ENCODE measurements at places on chromosomes 2 and 18.

DNA sequence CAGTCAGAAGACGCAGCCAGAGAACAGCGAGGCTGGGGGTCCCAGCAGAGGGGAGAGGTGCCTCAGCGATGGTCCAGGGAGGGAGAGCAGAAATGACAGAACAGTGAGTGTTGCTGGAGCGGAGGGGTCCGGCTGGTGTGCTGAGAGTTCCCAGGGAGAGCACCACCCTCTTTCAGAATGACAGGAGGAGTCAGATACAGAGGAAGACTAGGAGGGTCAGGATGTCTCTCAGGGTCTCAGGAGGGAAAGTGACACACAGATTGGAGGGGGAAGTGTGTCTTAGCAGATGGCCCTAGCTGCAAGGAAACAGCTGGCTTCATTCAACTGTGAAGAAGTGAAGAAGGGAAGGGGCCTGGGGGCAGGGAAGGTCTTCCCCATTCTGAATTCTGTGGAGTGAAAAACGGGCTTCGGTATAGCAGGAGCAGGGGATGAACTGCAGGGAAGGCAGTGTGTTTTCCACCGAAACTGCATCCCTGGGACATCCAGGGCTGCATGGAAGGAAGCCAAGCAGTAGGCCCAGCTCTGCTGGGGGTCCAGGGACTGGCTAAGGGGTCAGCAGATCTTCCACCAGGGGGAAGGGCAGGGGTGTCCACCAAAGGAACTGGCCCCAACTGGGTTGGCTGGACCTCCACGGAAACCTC is 90.0 kb upstream of the OTOS start:
- H3K27ac ChIP-seq = no peak overlapping the region
- DNase-seq = peak; percentile 28
- no peaks in the 10 kb centered on the region for H3K27me3 ChIP-seq
- no peak overlapping the region for H3K4me3 ChIP-seq

DNA sequence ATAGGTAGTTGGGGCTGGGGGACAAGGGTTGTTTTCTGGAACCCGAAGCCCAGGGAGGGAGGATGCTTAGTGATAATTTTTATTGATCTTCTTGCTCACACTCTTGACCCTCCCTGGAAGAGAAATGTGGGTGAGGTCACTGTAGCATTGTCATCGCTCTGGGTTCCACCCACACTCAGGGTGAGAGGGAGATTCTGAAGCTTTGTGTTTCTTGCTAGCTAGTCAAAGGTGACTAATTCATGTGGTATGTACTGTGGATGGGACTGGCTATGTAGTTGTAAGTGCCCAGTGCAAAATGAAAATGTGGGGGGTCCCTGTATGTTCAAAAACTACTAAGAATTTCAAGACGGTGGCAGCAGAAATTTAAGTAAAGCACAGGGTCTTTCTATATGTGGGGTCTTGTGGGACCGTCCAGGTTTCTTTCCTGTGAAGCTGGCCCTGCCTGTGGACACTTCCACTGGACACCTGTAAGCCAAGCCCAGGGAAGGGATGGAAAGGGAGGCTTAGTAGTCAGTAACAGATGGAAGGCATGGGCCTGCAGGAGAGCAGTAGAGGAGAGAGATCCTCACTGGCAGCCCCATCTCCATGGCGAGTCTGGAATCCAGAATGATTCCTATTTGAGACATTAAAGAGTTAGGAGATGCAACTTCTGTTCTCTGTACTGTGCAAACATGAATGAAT is 35.0 kb downstream of the TSN start:
- no peak overlapping the region for H3K27ac ChIP-seq
- H3K27me3 ChIP-seq = peaks cover 7% of the 10 kb centered on the region
- H3K36me3 ChIP-seq = no peaks in the 10 kb centered on the region
- DNase-seq = no peak

DNA sequence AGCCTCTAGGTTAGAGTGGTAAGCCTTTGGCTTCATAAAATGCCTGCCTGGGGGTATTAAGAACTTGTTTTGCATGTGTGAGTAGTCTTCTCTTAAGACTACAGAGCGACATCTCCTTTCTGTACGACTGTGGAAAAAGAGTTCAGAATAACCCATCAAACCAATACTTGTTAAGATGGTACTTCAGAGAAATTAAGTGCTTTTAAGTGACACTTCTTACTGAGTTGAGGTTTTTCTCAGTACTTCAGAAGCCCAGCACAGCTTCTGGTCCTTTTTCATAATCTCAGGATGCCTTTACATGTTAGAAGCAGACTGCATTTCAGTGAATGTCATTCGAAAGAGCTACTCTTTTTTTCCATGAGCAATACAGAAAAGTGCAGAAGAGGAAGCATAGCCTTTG is 10.8 kb downstream of the XRCC5 start:
- H3K27me3 ChIP-seq = no peaks in the 10 kb centered on the region
- H3K36me3 ChIP-seq = peaks cover 3% of the 10 kb centered on the region
- no peaks in the 10 kb centered on the region for H3K4me1 ChIP-seq
- no peak for DNase-seq
- H3K4me3 ChIP-seq = no peak overlapping the region
- H3K27ac ChIP-seq = no peak overlapping the region

DNA sequence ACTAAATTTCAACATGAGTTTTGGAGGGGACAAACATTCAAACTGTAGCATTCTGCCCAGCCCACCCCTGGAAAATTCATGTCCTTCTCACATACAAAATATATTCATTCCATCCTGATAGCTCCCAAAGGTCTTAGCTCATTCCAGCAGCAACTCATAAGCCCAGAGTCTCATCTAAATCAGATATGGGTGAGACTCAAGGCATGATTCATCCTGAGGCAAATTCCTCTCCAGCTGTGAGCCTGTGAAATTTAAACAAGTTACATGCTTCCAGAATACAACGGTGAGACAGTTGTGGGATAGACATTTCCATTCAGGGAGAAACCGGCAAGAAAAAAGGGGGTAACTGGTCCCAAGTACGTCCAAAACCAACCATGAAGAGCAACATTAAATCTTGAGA is 43.5 kb upstream of the FAHD2A start:
- no peak overlapping the region for H3K4me3 ChIP-seq
- H3K27me3 ChIP-seq = no peaks in the 10 kb centered on the region
- no peaks in the 10 kb centered on the region for H3K4me1 ChIP-seq
- DNase-seq = no peak
- H3K36me3 ChIP-seq = no peaks in the 10 kb centered on the region
- no peak overlapping the region for H3K27ac ChIP-seq

GRCh38 chr2:64325477-64325851 is 128.5 kb upstream of the LGALSL start:
- no peaks in the 10 kb centered on the region for H3K36me3 ChIP-seq
- no peak overlapping the region for H3K27ac ChIP-seq
- H3K27me3 ChIP-seq = no peaks in the 10 kb centered on the region
- no peak overlapping the region for H3K4me3 ChIP-seq

- H3K4me1 ChIP-seq = no peaks in the 10 kb centered on the region
- H3K36me3 ChIP-seq = no peaks in the 10 kb centered on the region
- H3K27me3 ChIP-seq = no peaks in the 10 kb centered on the region
- H3K4me3 ChIP-seq = no peak overlapping the region
- no peak overlapping the region for H3K27ac ChIP-seq
Measured at GRCh38 chr2:224774735-224775134, 58.6 kb upstream of the CCDC195 start.

DNA sequence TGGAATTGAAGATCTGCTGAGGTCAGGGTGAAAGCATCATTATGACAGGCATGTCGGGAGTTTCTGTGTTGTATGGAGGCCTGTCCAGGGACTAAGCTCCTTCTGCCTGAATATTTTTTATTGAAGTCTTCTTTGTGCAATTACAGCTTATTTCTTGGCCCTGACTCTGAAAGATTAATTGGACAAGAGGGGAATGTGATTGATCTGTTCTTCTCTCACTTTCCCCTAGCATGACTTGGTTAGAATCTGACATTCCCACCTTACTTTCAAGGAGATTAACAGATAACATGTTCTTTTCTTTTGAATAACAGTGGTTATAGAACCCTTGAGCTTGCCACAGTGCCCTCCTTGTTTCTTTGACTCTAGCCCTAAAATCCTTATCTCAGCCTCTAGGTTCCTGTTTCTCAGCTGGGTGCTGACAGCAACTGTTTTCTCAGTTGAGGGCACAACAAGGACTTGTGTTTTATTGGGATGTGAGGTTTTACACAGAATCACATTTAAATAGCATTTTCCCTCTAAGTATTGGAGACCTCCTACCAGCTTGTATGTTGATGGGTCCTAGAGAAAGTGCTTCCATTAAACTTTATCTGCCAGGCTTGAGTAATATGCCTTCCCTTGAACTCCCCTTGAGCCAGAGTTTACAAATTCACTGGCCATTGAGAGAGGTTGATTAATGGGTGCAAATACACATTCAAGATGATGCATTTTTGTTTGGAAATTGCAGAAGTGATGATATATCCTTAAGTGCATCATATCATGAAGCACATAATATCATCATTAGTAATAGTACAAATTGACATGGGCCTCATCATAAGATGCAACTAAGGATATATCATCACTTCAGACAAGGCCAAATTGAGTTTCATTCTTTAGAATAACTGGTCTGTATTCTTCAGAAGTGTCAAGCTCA is 12.5 kb downstream of the TTLL4 start:
- H3K36me3 ChIP-seq = no peaks in the 10 kb centered on the region
- no peak overlapping the region for H3K27ac ChIP-seq
- no peaks in the 10 kb centered on the region for H3K4me1 ChIP-seq

DNA sequence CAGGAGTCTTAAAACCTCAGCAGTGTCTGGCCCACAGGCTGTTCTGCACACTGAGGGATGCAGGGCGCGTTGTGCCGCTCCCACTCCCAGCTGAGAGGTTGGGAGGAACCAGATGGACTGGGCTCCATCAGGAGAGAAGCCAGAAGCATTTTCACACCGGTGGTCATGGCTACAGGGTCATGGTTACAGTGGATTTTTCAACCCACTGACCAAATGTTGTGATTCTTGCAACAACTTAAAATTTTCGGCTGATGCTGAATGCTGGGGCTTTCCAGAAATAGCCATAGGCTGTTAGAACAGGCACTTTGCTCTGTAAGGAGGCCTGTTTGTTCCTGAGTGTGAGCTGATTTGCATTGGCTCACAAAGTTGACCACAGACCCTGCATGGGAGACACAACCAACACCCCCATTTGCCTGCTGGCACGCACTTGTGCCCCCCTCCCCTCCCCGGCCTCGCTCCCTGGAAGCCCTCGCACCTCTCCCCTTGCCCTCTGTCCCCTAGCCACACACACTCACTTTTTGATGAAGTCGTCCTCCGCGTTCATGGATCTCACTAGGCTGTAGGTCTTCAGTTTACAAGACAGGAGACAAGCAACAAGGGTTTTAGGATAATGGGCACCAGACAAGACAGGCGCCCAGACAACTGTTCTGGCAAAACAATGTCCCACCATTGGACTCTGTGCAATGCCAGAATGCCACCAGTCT is 3.4 kb downstream of the LPIN1 start:
- H3K36me3 ChIP-seq = no peaks in the 10 kb centered on the region
- no peak for DNase-seq
- H3K4me1 ChIP-seq = peaks cover 35% of the 10 kb centered on the region

GRCh38 chr2:67379048-67379447 is 18.1 kb upstream of the ETAA1 start:
- no peaks in the 10 kb centered on the region for H3K4me1 ChIP-seq
- DNase-seq = no peak
- no peaks in the 10 kb centered on the region for H3K27me3 ChIP-seq
- no peak overlapping the region for H3K27ac ChIP-seq
- H3K4me3 ChIP-seq = no peak overlapping the region

- no peaks in the 10 kb centered on the region for H3K36me3 ChIP-seq
- H3K27me3 ChIP-seq = no peaks in the 10 kb centered on the region
- DNase-seq = no peak
- H3K4me3 ChIP-seq = no peak overlapping the region
Measured at GRCh38 chr2:29841386-29842004, 79.9 kb downstream of the ALK start.

DNA sequence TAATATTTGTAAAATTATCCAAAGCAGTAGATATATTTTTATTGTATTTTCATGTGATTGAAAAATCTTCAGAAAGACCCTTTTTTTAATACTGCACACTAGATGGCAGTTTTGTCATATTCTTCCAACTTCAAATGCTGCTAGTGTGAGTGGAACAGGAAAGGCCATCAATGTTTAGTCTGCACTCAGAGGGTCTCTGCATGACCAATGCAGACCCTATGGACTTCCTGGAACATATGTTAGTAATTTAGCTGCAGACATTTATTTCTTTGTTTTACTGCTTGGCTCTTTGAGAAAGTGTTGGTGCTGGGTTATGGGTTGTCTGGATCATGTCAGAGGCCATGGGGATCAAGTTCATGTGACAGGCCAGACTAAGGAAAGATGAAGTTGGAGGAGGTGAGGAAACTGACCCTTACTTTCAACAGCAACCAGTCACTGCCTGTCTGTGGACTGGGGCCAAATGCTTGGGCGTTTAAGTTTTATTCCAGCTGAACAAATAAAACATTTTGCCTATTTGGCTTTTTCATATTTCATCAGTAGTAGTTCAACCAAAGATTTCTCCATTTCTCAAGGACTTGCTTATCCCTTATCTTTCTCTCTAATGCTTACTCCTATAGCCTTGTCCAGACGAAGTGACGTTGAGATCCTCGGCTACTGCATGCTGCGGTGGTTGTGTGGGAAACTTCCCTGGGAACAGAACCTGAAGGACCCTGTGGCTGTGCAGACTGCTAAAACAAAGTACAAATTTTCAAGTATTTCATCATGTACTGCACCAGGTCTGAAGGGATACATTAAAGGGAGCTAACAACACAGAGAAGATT is 84.8 kb downstream of the VRK2 start:
- H3K36me3 ChIP-seq = no peaks in the 10 kb centered on the region
- H3K27me3 ChIP-seq = no peaks in the 10 kb centered on the region
- H3K4me3 ChIP-seq = no peak overlapping the region
- H3K4me1 ChIP-seq = no peaks in the 10 kb centered on the region
- H3K27ac ChIP-seq = no peak overlapping the region
- DNase-seq = no peak
